NCI-H187 (cell line): ENCODE measurements at places on chromosomes 1 and 21.

DNA sequence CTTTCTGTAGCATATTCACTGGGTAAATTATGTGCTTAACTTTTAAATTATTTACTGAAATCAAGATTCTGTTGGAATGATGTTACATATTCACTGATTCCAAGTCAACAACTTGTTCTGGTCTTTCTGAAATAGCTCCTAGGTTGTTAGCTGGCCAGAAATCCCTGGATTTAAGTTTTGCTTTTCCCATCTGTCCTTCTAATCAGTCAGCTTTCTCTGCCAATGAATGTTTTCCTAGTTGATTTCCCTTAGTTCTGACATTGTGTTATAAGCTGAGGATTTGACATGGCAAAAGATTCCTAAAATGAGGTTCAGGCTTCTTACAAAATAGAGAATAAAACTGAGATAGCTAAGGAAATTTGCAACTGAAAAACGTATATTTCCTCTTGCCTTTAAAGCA lies 1479.6 kb downstream of the MRPL39 start:
- DNase-seq, result no peak

DNA sequence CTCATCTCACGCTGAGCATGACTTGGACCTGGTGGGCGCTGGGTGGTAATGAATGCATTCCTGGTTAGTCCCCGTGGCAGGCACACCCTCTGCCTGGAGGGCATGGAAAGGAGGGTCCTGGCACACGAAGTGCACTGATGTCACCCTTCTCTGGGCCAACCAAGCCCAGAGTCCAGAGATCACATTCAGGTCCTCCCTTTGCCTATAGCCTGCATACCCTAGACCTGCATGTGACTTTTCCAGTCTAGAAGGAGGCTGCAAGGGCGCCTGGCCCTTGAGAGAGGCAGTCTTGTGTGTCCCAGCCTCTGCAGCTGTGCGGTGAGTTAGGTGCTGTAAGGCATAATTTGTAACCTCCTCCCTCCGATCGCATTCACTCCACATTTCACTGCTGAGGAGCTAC lies 22.1 kb downstream of the PADI2 start:
- DNase-seq, result no peak

DNA sequence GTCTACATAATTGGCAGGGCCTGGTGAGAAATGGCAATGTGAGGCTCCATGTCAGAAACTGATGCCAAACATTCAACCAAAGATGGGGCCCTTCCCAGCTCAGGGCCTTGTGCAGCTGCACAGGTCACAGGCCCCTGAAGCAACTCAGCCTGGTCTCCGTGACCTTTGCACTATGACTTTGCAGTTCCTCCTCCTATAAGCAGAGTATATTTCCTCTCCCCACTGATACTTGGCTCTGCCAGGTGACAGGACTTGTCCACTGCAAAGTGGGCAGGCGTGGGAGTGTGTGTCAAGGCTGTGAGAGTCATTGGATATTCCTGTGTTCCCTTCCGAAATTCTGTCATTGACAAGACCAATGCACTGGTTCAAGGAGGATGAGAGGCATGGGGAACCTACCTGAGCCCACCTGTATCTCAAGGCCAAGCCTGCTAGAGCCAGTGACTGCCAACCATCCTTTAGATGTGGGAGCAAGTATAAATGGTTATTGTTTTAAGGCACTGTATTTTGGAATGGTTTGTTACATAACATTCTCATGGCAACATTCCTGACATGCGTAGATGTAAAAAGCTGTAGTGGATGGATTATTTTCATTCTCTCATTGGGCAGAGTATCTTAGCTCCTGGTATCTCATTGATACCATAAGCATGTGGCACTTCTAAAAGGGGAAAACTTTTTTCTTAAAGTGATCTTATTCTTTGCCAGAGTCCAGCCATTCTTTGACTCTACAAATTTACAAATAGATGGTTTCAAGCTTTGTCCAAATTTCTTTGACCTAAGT lies 75.2 kb downstream of the CNIH3 start:
- DNase-seq, result no peak

- no peak for DNase-seq
Measured at GRCh38 chr1:184302346-184302745, 84.5 kb upstream of the C1orf21 start.

GRCh38 chr1:197100677-197101076 lies 33.6 kb upstream of the F13B start:
- no peak for DNase-seq

GRCh38 chr1:6450943-6451373 lies 15.0 kb downstream of the TNFRSF25 start:
- DNase-seq, result no peak

DNA sequence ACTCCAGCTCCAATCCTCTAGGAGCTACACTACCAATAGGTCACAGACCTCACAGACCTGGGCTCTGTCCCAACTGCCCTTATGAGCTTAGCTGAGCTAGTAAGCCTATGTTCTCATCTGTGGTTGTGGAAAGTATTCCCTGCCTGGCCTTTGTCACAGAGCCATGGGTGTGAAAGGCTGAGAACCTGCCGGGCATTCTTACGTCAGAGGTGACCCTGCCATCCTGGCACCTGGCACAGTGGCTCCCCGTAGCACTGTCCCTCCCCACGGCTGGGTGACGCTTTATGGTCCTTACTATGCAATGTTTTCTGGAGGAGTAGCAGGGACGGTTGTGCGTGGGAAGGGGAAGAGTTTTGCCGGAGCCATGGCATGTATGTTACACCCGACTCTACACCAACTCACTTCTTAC lies 3.5 kb downstream of the TNFRSF1B start:
- no peak for DNase-seq

GRCh38 chr1:204094856-204095634 lies 22.1 kb downstream of the SOX13 start:
- DNase-seq, result no peak

- DNase-seq, result no peak
Measured at GRCh38 chr21:43276811-43277210, 108.0 kb downstream of the CRYAA start.

- no peak for DNase-seq
Measured at GRCh38 chr1:27137544-27138075, 17.3 kb downstream of the SLC9A1 start.
